Cardiac fibroblast (primary cell): ENCODE measurements at places on chromosomes 6 and 20.

DNA sequence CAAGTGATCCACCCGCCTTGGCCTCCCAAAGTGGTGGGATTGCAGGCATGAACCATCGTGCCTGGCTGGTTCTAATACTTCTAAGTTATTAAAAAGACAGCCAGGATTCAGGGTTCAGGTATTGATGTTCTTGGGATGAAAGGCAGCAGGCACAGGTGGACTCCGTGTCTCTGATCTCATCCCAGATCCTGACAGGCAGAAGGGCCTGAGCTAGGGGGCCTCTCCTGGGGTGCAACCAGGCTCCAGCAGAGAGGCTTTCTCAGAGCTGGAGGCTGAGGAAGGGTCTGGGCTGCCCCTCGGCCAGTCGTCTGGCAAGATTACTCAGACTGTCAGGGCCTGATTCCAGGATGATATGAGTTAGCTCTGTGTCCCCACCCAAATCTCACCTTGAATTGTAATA, 106.3 kb downstream of the SCML4 start:
- DNase-seq, result no peak

DNA sequence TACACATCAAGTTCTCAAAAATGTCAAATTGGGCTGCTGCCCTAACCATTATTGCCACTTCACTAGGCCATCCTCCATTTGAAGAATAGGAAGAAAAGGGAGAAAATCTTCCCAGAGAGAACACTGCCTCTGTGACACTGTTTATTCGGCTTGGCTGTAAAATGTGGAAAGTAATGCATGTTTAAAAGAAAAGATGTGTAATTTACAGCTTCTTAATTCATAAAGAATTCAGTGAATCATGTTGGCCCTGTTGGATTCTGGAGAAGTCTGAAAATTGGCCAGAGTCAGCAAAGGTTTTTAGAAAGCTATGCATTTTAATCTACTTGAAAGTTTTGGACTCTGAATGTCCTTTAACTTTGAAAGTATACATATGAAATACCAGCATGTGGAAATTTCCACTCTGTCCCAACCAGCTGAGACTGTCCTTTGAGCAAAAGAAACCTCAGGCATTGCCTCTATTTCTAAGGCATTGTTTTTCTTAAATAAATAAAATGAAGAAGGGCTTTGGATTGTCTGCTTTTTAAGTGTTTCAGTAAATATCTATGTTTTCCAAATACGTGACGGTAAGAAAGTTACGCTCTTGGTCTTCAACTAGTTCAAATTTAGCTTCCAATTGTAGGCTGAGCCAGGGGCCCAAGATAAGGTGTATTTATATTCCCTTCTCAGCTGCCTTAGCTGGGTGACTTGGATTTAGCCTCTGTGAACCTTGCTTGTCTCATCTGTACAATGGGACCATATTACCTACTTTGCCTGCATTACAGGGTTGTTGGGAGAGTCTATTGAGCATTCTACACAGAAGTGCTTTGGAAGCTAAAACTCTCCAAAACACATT, 222.2 kb downstream of the UST start:
- DNase-seq, result no peak

DNA sequence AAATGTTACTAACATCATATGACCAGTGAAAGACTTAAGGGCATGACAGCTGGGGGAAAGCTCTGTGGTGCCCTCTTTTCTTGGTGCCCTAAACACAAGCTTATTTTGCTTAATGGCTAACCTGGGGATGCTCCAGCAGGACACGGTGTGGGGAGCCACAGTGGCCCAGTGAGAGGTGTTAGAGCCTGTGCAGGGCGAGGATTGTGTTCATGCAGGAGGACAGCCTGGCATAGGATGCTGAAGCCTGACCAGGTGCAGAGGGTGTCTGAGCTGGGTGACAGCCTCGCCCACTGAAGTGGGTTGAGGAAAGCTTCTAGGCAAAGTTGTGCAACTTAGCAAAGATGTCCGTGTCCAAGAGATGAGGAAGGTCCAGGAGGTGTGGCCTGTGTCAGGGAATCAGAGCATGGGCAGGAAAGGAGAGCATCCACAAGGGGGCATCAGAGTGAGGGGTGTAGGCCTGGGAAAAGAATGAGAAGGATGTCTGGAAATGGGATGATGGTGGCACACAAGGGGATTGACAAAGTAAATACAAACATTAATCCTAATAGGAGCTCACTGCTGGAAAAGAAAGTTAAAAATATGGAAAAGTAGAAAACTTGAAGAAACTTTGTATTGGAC, 33.9 kb downstream of the SLC17A4 start:
- peak; percentile 71 for DNase-seq

- DNase-seq, result peak; percentile 41
These were observed 61.0 kb downstream of the NUDT3 start for GRCh38 chr6:34331371-34332050.

DNA sequence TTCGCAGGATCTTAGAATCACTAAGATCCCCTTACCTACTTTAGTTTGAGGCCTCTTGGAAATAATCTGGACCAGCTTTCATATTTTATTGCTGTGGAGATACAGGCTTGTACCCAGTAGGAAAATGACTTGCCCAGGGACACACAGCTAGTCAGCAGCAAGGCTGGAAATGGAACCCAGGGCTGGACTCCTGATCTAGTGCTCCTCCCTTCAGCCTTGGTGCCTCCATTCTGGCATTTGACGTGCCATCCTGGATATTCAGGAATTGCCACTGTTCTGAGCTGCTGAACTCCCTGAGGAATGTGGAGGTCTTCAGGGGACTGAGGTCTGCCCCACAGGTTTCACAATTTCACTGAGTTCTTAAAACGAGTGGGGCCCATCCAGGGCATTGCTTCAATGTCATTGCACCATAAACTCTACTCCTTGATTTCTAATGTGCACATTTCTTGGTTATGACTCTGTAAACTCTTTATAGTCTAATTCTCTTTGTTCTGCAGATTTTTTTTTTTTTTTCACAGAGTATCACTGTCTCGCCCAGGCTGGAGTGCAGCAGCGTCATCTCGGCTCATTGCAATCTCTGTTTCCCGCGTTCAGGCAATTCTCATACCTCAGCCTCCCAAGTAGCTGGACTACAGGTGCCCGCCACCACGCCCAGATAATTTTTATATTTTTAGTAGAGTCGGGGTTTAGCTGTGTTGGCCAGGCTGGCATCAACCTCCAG, 26.7 kb upstream of the CDKN1A start:
- DNase-seq, result no peak

GRCh38 chr20:63223121-63223825, 7.3 kb upstream of the YTHDF1 start:
- DNase-seq, result peak; percentile 45
